ENCODE measurements at places on chromosomes 6 and 20.

GRCh38 chr6:99254616-99255550 is 94.6 kb downstream of the FAXC start:
- peaks cover 2% of the 10 kb centered on the region for H3K27me3 ChIP-seq
- DNase-seq = no peak
- no peak overlapping the region for H3K27ac ChIP-seq
- H3K4me3 ChIP-seq = no peak overlapping the region

DNA sequence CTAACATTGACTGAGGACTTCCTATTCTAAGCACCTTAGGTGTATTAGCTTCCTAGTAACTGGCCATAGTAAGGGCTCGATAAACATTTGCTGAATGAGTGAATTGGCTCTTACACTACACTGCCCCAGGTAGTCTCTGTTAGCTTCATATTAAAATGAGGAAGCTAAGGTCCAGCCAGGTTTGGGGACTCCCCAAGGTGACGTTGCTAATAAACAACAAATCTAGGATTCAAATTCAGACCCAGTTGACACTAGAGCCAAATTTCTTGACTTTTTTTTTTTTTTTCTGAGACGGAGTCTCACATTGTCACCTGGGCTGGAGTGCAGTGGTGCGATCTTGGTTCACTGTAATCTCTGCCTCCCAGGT is 16.2 kb downstream of the ARHGAP40 start:
- H3K4me1 ChIP-seq = no peaks in the 10 kb centered on the region
- peaks cover 36% of the 10 kb centered on the region for H3K27me3 ChIP-seq
- no peak overlapping the region for H3K27ac ChIP-seq

DNA sequence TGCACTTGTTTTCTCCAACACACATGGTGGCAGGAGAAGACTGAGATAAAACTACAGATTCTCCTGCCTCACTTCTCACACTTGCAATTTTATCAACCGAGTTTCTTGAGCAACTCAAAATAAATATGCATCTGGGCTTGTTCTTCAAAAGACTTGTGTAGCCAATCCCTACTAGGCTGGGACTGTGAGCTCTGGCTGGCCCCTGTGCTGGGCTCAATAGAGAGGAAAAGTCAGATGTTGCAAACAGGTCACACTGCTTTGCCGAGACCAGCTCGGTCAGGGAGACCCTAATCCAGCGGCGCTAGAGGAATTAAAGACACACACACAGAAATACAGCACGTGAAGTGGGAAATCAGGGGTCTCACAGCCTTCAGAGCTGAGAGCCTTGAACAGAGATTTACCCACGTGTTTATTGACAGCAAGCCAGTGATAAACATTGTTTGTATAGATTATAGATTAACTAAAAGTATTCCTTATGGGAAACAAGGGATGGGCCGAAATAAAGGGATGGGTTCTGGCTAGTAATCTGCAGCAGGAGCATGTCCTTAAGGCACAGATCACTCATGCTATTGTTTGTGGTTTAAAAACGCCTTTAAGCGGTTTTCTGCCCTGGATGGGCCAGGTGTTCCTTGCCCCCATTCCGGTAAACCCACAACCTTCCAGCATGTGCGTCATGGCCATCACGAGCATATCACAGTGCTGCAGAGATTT is 32.7 kb downstream of the FAM50B start:
- DNase-seq = no peak
- H3K4me3 ChIP-seq = no peak overlapping the region
- H3K36me3 ChIP-seq = no peaks in the 10 kb centered on the region
- no peak overlapping the region for H3K27ac ChIP-seq
- H3K4me1 ChIP-seq = no peaks in the 10 kb centered on the region

DNA sequence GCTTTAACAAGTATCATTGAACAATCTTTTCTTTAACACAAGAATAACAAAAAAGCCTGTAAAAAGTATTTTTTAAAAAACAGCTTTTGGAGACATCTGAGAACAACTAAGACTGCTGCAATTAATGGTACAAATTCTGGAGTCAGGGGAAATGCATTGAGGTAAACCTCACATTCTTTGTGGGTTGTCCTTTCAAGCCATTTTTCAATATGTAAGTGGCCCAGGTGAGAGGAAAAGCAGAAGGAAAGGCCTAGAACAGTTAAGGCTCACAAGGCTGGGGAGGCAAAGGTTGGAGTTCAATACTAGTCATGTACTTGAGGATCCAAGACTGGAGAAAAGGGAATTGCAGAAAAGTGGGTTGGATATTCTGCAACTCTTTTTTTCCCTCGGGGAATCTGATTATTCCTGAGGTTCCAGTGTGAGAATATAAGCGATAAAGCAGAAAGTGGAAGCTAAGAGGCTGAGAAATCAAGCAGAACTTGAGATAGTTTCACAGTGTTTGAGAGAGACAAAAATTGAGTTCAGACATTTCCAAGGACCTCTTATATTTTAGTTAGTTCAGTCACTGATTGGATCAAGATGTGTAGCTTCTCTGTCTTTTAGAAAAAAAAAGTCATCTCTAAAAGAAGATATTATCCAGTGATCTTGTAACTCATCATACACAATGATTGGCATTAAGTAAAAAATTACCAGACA is 25.0 kb upstream of the TXLNB start:
- H3K4me3 ChIP-seq = no peak overlapping the region
- H3K4me1 ChIP-seq = peaks cover 14% of the 10 kb centered on the region
- peak overlapping the region; percentile 26 for H3K27ac ChIP-seq
- DNase-seq = no peak
